CD4-positive, alpha-beta memory T cell (primary cell): ENCODE measurements at places on chromosomes 1 and 21. TPM values are rescaled to one million over a fixed set of nuclear protein-coding genes. Genes with fewer than 3 reads are reported as not detected.

The SPRR1A gene
- polyA plus RNA-seq: not detected

The AMY1A gene
- polyA plus RNA-seq: not detected

The CKS1B gene
- polyA plus RNA-seq: 67.9 TPM

The SYCP1 gene
- polyA plus RNA-seq: not detected

The AMY1C gene
- polyA plus RNA-seq: not detected

The SERPINC1 gene
- polyA plus RNA-seq: not detected

The PTAFR gene
- polyA plus RNA-seq: 0.25 TPM

The GJA9 gene
- polyA plus RNA-seq: not detected

The NTNG1 gene
- not detected for polyA plus RNA-seq

The TLCD4 gene
- 0.64 TPM for polyA plus RNA-seq

The CELA3A gene
- polyA plus RNA-seq: not detected

The C1orf185 gene
- polyA plus RNA-seq: not detected

The OR6N2 gene
- polyA plus RNA-seq: not detected

The APCS gene
- polyA plus RNA-seq: not detected

The FCRLB gene
- 1.6 TPM for polyA plus RNA-seq

The TINAGL1 gene
- polyA plus RNA-seq: not detected

The CD101 gene
- 9.1 TPM for polyA plus RNA-seq

The ANKRD34A gene
- 0.60 TPM for polyA plus RNA-seq

The ASCL5 gene
- polyA plus RNA-seq: not detected

The MSH4 gene
- not detected for polyA plus RNA-seq

The TSPEAR gene
- polyA plus RNA-seq: not detected

The F3 gene
- not detected for polyA plus RNA-seq

The GPR3 gene
- not detected for polyA plus RNA-seq

The RPTN gene
- not detected for polyA plus RNA-seq

The PLEKHA6 gene
- polyA plus RNA-seq: not detected

The PRDM15 gene
- 0.50 TPM for polyA plus RNA-seq

The IVL gene
- polyA plus RNA-seq: not detected

The KANK4 gene
- not detected for polyA plus RNA-seq

The SAMD13 gene
- polyA plus RNA-seq: not detected

The C1orf87 gene
- not detected for polyA plus RNA-seq

The CAMSAP2 gene
- 1.1 TPM for polyA plus RNA-seq

The TNFSF4 gene
- 0.18 TPM for polyA plus RNA-seq

The SH3D21 gene
- not detected for polyA plus RNA-seq

The TNFRSF8 gene
- not detected for polyA plus RNA-seq

The AZIN2 gene
- polyA plus RNA-seq: 6.7 TPM

The IL12RB2 gene
- 7.3 TPM for polyA plus RNA-seq

The LRRC38 gene
- not detected for polyA plus RNA-seq

The OR2M5 gene
- polyA plus RNA-seq: not detected

The HSPB7 gene
- polyA plus RNA-seq: not detected

The RIPK4 gene
- 0.16 TPM for polyA plus RNA-seq

The FCRL3 gene
- 2.6 TPM for polyA plus RNA-seq

The FLVCR1 gene
- 1.5 TPM for polyA plus RNA-seq

The CTTNBP2NL gene
- not detected for polyA plus RNA-seq

The TRNP1 gene
- not detected for polyA plus RNA-seq

The TRIM45 gene
- polyA plus RNA-seq: 0.11 TPM
